ENCODE measurements at places on chromosomes 2 and 18.

DNA sequence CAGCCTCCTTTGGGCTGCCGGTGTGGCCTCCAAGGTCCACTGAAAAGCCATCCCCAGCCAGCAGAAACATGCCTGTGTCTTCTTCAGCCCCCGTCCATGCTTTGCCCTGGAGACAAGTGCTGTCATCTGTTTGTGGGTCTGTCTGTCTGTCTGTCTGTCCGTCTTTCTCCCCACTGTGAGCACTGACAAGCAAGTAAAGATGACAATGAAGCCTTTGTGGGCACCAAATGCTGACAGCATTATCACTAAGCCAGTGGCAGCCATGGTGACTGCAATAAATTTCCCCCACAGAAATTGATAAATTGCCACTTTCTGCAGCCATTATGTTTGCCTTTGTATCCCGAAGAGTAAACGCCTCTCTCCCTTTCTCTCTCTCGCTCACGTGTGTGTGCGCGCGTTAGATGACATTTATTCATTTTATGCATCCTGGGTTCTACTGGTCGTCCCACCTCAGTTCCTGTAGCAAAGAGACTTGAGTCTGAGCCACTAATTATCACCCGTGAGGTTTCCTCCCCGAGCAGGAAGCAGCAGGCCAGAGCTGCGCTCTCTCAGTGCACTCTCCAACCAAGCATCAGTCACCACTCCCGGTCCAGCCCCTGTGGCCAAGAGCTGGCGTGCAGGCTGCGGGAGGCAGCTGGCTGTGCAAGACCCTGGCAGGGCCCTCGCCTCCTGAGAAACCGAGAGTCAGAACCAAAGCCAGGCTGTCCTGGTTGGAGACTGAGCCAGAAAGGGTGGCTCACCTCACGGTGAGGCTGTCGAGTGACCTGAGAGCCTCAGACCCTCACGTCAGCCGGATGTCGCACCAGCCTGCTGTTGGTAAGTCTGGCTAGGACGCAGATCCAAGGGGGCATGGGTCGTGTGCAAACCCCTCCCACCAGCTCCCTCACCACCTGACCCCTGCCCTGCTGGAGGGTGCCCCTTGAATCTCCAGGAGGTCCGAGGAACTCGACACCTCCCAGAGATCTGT is 6.9 kb downstream of the STEAP3 start:
- DNase-seq = no peak

DNA sequence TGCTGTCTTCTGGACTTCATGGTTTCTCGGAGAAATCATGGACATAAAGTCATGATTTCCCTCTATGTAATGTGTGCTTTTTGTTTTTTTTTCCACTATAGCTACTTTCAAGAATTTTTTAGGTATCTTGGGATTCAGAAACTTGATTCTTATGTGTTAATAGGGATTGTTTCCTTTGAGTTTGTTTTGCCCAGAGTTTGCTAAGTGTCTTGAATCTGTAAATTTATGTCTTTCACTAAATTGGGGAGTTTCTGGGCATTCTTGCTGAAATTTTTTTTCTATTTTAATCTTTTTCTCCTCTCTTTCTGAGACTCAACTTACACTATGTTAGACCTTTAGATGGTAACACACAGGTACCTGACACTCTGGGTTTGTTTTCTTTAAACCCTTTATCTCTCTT is 182.7 kb downstream of the LAMA1 start:
- no peak for DNase-seq

DNA sequence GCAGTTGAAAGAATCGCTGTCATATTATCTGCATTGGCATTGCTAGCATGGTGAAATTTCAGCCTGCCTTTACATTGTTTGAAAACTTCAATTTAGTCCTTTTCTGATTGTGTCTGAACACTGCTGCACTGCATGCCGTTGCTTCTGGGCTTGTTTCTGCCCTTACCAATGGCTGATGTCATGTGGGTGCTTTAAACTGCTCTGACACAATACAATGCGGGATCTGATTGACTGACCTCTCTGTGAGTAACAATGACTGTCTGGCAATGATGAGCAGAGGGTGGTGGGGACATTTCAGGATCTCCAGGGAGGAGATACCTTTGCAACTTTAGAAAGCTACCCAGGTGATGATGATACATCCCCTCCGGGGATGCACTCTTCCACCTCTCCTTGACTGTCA is 119.5 kb upstream of the ZBTB14 start:
- DNase-seq = no peak

GRCh38 chr2:85862426-85862825 is 26.4 kb downstream of the ST3GAL5 start:
- no peak for DNase-seq

DNA sequence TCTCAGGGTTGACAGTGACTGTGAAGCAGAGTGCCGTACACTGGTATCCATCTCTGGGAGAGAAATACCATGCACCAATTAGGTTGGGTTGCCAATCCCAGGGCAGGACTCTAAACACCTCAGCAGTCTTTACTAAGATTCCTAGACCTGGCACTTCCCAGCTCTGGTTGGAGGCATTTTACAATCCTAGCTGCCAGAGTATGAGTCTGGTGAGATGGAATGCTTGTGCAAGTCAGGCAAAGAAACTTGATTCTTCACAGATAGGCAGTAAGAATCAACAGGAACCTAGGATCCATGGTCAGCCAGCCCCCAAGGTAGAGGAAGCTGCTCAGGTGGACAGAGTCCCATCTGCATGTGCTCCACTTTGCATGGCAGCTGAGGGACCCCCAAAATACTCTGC is 6.0 kb upstream of the UGT1A5 start:
- DNase-seq = no peak

Data from HAP-1 (cell line).